ENCODE measurements at places on chromosomes 3 and 15.

- no peak for DNase-seq
These were observed 17.8 kb upstream of the SCAMP5 start for GRCh38 chr15:74977599-74977998.

- DNase-seq, result no peak
These were observed 1267.6 kb downstream of the OTOL1 start for GRCh38 chr3:162764051-162764807.

GRCh38 chr15:73927476-73928240 lies 1.4 kb downstream of the LOXL1 start:
- peak; percentile 77 for DNase-seq

GRCh38 chr15:74264081-74264501 lies 28.0 kb downstream of the CCDC33 start:
- no peak for DNase-seq

GRCh38 chr3:108940568-108941263 lies 13.0 kb downstream of the GUCA1C start:
- DNase-seq, result no peak

GRCh38 chr15:75696311-75696720 lies 16.3 kb downstream of the CSPG4 start:
- no peak for DNase-seq

DNA sequence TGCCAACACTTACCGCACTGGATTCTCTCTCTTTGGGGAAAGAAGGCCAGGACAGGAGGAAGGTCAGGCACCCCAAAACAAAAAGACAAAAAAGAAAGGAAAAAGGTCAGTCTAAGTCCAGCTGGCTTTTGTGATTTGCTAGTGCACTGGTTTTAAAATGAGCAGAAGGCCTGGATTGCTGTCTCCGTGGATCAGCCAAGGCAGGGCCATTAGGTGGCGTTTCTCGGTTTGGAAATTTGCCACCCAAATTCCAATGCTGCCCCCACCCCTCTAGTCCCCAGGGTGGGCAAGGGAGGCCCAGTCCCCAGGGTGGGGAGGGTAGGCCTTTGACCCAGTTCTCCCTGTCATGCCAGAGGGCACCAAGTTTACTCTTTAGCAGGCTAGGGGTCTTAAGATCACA lies 33.3 kb downstream of the TLE3 start:
- DNase-seq, result no peak

- no peak for DNase-seq
These were observed 149.7 kb downstream of the THRB start for GRCh38 chr3:24344784-24345439.

DNA sequence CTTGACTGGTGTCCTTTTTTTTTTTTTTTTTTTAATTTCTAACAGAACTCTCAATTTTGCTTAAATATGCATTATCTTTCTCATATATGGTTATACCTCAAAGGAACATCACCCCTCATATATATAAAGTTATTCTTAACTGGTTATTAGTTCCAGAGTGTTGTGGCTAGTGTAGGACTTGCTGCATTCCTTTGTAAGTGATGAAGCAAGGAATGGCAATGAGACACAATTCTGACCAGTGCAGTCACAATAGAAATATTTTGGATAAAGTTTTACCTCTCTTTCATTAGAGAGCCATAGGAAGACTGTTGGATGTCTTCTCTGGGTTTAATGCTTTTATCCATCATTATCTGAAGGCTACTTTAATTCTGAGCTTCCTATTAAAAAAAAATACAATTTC lies 75.5 kb upstream of the CBLB start:
- DNase-seq, result no peak

DNA sequence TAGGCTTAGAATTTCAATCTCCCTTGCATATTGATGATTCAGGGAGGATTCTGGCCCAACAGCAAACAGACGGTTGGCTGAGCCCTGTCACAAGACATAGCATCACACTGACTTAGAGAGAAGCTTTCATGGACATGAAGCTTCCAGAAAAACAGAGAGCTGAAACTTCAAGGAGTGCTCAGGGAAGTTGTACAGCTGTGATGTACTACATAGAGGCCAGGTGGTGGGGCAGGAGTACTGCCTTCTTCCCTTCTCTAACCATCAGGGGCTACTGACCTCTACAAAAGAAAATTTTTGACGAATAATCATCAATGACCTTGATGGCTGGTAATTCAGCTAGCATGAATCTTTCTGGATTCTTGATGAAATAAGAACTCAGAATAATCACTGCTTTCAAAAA lies 378.5 kb downstream of the ERC2 start:
- DNase-seq, result no peak

DNA sequence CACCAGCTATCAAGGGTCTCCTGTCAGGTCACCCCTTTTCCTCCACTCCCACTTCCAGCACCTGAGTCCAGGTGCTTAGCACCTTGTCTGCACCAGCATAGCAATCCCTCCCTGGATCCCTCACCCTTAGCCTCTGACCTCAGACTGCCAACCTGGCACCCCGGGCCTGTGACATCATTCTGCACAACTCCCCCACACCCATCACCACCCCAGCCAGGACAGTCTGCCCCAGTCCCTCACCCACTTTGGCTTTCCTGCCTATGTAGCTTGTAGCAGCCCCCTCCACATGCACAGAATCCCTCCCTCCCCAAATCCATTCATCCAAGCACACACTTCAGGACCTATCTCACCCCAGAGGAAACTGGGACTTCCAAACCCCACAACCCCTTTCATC lies 819 bp upstream of the PLXNB1 start:
- DNase-seq, result no peak

DNA sequence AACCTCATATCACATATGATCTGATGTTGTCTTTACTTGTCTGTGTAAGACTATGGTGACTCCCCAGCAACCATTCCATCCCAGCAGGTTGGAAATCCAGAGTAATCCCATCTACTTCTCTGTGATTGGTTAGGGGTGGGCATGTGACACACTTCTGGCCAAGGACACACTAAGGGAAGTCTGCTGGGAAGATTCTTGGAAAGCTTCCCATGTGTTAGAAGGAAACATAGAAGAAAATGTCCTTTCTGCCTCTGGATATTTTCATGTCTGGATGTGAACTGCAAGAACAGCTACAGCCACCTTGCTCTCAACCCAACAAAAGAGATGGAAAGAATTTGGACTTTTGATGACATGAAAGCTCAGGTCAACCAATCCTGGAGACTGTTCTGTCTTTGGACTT lies 2.6 kb upstream of the UBE2Q2 start:
- DNase-seq, result no peak

DNA sequence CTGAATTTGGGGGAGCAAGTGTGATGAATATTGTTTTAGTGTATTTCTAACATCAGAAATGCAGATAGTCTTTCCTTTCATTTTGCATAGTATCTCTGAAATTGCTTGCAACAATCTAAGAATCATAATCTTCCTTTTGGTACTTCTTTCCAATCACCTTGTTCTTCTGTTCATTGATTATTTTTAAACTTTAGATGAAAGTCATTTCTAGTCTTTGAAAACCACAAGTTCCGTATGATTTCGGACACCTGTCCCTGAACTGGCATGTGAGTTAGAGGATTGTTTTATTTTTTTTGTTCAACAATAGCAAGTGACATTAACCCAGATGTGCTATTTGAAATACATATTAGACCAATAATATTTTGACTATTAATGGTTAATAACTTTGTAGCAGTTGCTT lies 329.7 kb downstream of the UNC13C start:
- no peak for DNase-seq

- no peak for DNase-seq
These were observed 57.3 kb downstream of the CEP63 start for GRCh38 chr3:134543113-134543512.

DNA sequence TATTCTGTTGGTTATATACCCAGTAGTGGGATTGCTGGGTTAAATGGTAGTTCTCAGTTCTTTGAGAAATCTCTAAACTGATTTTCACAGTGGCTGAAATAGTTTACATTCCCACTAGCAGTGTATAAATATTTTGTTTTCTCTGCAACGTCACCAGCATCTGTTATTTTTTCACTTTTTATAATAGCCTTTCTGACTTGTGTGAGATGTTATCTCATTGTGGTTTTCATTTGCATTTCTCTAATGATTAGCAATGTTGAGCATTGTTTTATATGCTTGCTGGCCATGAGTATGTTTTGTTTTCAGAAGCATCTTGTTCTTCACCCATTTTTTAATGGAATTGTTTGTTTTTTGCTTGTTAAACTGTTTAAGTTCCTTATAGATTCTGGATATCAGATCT lies 612.7 kb upstream of the SGO1 start:
- no peak for DNase-seq

DNA sequence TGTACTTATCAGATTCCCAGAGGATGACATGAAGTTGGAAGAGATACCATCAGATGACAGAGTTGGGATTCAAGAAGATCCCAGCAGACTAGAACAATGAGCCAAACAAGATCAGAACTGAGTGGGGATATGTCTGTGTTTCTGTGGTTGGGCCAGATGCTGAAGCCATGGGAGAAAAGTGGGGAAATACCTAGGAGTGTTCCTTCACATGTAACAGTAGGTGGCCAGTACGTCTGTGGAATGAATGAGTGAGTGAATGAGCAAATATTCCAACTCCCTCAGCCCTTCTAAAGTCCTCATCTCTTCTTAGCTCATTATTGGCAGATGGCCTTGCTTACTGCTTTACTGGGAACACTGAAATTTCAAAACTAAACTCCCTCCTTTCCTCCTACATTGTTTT lies 32.2 kb upstream of the GREM1 start:
- no peak for DNase-seq

GRCh38 chr3:46825450-46825849 lies 37.8 kb downstream of the MYL3 start:
- no peak for DNase-seq

DNA sequence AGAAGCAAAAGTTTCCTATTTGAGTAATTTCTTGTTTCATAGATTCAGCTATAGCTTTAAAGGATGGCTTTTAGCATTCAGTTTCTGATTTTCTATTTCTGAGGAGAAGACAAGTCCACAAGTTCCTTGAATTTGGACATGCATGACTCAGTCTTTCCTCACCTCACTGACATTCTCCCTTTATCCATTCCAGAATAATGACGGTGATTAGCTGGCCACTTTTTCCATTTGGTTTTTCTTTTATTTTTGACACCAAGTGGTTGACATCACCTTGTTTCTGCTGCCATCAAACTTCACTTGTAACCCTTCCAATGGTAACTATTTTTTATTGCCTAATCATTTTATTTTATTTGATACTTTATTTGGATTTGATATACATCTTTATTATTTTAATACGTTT lies 404.4 kb upstream of the KCNMB2 start:
- no peak for DNase-seq
